ENCODE measurements at places on chromosomes 6 and 20.

DNA sequence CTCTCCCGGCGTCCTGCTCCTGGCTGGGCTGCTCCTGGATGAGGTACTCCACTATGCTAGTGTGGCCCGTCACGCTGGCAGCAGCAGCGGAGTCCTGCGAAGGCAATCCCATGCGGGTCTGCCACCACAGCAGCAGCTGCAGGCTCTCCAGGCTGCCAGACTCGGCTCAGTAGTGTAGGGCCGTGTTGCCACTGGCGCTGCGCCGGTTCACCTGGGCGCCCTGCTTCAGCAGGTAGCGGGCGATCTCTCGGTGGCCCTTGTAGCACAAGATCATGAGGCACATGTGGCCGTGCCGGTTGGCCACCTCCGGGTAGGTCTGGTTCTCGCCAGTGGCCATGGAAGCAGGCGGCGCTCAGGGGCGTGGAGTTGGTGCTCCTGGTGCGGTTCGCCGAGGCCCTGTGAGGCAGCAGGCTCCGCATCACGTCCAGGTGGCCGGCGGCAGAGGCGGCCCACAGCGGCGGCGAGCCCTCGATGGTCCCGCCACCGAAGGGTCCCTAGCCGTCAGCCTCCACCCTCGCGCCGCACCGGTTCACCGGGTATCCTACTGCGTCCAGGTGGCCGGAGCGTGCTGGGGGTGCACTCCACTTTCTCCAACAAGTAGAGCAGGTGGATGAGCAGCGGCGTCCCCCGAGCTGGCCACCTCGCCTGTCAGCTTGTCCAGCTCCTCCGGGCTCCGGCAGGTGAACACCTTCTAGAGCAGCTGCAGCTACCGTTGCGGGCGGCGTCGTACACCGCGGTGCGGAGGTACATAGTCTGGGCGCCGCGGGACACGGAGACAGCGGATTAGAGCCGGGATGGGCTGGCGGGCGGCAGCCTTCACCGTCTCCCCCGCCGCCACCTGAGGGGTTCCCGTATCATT lies 19.8 kb downstream of the RFPL4B start:
- no peak for ATAC-seq

GRCh38 chr6:45163952-45164766 lies 164.0 kb upstream of the RUNX2 start:
- no peak for ATAC-seq

DNA sequence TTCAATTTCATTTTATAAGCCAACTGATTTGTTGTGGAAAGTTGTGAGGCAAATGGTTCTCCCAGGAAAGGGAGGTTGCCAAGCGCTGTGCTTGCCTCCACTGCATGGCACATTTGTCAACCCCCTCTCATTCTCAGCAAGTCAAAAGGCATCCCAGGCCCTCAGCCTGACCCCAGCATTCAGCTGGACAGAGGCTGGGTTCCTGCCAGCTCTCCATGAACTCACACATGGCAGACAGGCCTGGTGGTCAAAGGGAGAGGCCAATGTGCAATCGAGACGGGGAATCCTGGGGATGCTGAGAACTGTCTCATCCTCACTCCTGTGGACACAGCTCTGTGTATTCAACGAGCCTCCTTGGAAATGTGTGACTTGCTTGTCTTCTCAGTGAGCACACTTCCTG lies 106.0 kb upstream of the CDH4 start:
- ATAC-seq = no peak

DNA sequence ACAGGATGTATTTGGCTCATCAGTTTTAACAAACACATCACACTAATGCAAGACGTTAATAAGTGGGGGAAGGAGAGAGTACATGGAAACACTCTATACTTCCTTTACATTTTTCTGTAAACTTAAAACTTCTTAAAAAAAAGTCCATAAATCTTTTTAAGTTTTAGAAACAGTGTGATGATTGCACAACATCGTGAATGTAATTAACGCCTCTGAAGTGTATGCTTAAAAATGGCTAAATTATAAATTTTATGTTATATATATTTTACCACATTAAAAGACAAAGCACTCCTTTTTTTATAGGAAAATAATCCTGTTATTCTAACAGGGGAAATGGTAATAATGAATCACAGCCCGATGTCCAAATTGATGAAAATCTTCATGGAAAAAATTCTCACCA lies 144.1 kb upstream of the RUNX2 start:
- no peak for ATAC-seq

- no peak for ATAC-seq
These were observed 255.8 kb upstream of the RAB32 start for GRCh38 chr6:146287691-146288369.

DNA sequence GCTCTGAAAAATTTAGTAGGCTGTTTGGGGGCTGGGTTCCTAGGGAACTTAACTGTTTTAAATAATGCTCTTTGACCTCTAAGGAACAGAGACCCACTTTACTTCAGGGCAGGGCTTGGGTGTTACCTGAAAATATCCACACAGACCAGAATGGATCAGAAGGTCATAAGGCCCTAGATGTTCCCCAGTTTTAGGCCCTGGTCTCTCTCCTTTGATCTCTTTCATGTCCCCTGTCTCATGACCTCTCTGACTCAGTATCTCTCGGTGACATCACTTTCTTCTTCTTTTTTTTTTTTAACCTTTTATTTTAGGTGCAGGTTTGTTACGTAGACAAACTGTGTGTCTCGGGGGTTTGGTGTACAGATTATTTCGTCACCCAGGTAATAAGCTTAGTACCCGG lies 272.1 kb upstream of the SGK1 start:
- ATAC-seq = no peak

DNA sequence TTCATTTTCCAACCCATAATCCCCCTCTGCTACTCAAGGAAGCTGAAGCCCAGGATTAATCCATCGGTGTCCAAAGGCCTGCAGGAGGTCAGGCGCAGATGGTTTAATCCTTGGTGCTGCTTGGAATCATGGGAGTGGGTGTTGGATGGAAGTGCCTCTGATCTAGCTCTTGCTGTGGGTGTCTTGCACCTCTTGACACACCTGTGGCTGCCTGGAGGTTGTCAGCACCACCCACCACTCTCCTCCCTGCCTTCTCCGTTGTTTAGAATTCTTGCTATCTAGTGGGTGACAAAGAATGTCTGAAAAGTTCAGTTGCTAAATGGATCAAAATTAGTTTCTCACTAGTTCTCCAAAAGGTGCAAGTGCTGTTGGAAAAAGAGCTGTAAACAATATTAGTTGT lies 1074.4 kb upstream of the FLRT3 start:
- no peak for ATAC-seq

DNA sequence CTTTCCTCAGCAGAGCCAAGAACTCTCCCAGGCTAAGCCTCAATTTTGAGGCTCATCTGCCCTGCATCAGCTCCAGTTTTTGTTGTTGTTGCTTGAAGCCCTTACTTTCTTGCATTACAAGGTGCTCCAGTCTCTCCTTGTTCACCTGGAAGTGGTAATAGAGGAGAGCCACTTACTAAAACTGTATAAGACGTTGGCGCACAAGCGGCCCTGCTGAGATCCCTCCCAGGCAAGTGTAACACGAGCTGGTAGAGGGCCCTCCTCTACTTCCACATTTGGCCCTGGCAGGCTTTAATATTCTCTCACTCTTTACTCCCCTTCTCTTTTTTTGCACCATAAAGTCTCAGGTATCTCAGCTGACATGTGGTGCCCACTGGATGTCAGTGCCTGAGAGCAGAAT lies 19.5 kb downstream of the GCM2 start:
- ATAC-seq = no peak

- ATAC-seq = no peak
These were observed 7.4 kb upstream of the POLR1H start for GRCh38 chr6:30053682-30054081.

- ATAC-seq = no peak
These were observed 56.3 kb downstream of the RGS17 start for GRCh38 chr6:153074761-153075160.

DNA sequence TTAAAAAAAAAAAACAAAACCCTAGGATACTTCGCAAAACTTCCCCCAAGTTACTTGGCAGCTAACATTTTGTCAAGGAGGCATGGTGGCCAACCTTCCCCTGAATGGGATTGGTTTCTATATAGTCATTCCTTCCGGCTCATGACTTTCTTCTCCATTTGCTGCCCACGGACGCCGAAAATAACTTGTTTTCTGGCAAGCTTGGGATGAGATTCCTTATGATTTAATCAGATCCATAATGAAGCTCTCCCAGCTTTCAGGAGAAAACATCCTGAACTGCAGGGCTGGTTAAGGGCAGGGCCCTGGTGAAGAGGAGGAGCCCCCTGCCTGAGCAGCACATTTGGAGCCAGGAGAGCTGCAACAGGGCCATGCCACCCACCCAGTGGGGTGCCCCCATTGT lies 49.9 kb downstream of the PPP1R16B start:
- no peak for ATAC-seq

DNA sequence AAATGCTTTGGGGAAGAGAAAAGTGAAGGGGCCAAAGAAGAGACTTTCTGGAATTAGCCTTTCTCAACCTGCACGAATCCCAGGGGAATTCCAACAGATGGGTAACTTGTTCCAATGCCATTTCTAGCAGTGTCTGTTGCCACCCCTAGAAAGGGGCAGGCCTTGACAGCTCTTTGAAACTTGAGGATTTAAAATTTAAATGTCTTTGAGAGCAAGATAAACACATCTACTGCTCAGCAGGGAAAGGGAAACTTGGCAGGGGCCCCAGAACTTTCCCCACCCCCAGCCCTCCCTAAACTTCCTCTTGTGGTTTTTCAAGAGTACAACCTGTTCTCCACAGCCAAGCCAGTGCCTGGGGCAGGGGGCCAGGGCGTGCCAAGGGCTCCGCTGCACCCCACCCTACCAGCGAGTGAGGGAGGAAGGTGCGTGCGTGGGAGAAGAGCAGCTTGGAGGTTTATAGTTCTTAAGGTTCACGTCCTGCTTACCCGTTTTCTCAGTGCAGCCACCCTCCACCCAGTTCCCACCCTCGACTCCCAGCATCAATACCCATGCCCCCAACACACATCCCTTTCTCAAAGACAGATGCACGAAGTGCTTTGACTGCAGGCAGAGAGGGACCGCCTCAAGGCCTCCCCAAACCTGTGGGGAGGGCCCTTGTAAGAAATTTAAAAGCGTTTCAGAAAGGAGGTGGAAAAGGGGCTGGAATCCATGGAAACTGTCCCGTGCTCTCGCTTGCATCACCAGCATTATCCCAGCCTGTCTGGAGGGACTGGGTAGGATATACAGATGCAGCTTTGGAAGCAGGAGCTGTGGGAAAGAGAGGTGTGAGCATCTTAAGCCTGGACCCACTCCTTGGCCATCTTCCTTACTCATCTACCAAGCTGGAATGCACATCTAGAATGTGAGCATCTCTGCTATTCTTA lies 4.5 kb upstream of the TAF8 start:
- ATAC-seq = peak; percentile 82

DNA sequence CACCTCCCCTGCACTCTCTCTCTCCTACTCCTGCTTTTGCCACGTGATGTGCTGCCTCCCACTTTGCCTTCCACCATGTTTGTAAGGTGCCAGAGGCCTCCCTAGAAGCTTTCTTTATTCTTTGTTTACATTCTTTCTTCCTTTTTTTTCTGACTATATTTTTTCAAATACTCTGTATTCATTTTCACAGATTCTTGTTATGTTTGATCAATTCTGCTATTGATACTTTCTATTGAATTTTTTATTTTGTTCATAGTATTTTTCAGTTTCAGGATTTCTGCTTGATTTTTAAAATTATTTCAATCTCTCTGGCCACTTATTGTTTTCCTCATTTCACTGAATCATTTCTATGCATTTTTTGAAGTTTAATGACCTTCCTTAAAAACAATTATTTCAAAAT lies 801.8 kb downstream of the GRIK2 start:
- ATAC-seq = no peak

GRCh38 chr6:119096721-119097565 lies 18.5 kb upstream of the FAM184A start:
- ATAC-seq = peak; percentile 84

GRCh38 chr6:85641897-85642773 lies 551 bp downstream of the SYNCRIP start:
- ATAC-seq = peak; percentile 8

DNA sequence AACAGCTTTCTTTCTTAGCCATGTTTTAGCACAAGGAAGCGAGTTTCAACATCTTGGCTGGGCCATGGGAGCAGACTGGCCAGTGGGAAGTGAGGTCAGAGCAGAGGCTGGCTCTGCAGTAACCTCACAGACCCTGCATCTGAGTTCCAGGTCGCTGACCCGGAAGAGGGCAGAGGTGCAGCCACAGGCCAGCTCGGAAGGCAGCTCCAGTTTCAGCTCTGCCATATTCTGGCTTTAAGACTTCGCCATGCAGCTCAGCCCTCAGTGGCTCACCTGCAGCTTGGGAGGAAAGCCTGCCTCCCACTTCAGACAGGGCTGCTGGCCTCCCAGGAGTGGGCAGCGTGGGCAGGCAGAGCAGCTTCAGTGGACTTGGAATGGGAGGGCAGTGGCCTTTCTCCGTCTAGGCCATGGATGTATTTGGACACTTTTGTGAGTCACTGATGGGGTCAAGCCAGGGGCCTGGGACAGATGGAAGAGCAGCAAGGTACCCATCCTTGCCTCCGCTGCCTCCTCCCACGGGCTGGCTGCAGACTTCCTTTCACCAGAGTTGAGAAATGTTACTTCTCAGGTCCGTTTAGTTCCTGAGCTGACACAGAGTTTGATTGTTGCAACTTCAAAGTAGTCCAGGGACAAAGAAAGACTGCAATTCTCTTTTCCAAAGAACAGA lies 18.5 kb downstream of the CST8 start:
- no peak for ATAC-seq

DNA sequence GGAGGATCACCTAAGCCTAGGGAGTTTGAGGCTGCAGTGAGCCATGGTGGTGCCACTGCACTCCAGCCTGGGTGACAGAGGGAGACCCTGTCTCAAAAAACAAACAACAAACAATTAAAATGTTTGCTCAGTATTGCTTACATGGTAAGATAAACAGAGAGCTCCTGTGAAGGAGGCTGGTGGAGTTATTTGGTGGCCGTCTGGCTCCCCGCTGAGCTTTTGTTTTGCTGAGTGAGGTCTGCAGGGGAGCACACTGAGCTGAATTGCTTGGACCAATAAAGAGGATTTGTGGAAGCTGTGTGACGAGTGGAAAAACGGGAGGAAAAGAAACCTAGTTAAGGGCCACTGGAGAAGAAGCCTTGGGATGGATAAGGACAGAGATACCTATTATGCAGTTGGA lies 41.1 kb upstream of the BMP6 start:
- ATAC-seq = no peak

- ATAC-seq = peak; percentile 79
These were observed 21.3 kb downstream of the TNXB start for GRCh38 chr6:32087574-32088486.
